ENCODE measurements at places on chromosomes 4 and X.

GRCh38 chr4:88163336-88163735 is 4.9 kb upstream of the ABCG2 start:
- no peak for DNase-seq

DNA sequence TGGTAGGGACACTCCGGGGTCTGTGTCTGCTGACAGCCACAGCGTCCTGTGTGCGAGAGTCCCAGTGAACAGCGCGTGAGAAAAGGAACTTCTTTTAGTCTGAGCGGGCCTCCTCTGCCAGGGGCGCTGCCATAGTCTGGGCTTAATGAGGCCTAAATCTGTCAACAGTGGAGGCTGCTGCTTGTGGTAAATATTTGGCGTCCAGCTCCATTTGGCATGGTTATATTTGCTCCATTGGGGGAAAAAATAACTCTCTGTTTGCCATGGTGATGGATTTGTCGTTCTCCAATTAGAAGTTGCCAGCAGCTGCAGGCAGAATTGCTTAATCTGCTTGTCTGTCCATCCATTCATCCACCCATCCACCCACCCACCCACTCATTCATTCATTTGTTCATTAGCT is 71.4 kb upstream of the PSAPL1 start:
- no peak for DNase-seq

- DNase-seq = no peak
Observed at GRCh38 chr4:89929425-89930159, 34.9 kb downstream of the MMRN1 start.

- DNase-seq = no peak
Observed at GRCh38 chr4:82398263-82398662, 24.5 kb upstream of the HNRNPD start.

DNA sequence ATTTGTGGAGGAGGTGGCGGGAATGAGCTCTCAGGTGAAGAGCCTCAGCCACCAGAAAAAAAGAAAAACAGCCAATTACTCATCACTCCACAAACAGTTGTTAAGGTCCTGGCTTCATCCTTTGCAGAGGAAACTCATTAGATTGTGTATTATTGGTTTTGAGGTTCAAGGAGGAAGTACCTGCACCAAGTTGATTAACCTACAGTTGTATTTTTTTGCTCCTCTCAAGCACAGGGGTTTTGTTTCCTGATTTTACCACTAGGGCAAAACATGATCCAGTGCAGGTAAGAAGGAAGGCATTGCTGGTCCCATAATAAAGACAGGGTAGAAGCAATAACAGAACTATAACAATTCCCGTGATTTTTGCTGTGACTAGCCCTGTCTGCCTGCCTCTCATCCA is 84.0 kb upstream of the QRFPR start:
- DNase-seq = no peak

DNA sequence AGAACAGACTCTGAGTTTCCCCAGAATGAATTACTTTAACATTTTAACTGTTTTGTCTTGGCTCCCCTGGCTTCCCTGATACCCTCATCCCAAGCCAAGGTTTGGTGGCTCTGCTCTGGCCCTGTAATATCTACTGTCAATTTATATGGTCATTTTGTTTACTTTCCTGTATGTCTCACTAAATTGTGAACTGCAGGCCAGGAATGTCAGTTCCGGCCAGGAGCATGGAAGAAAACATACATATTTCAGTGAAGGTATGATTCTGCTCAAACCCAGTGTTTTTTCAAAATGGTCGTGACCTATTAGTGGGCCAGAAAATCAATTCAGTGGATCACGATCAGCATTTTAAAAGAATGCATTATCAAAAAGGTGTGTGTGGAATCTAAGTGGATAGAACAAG is 1.2 kb downstream of the RPGR start:
- no peak for DNase-seq

GRCh38 chrX:134369576-134369975 is 90.4 kb upstream of the HPRT1 start:
- DNase-seq = no peak

- no peak for DNase-seq
Observed at GRCh38 chr4:23324021-23324690, 565.7 kb downstream of the PPARGC1A start.

GRCh38 chr4:103664436-103665075 is 55.2 kb downstream of the TACR3 start:
- no peak for DNase-seq

DNA sequence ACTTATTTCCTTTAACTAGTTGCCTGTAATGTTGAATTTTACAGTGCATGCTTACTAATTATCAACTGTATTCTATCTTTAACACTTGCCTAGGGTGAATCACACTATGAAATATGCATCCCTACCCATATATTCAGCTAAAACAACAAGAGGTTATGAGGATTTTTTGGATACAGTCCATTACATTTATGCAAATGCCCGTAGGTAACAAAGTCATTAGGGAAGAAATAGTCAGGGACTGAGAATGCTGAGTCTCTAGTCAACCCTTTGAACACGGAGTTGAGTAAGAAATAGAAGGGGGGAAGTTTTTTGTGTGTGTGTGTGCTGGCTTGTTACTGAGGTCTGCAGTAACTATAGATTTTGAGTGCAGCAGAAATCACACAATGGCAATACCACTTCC is 26.1 kb upstream of the CBLL2 start:
- DNase-seq = no peak

DNA sequence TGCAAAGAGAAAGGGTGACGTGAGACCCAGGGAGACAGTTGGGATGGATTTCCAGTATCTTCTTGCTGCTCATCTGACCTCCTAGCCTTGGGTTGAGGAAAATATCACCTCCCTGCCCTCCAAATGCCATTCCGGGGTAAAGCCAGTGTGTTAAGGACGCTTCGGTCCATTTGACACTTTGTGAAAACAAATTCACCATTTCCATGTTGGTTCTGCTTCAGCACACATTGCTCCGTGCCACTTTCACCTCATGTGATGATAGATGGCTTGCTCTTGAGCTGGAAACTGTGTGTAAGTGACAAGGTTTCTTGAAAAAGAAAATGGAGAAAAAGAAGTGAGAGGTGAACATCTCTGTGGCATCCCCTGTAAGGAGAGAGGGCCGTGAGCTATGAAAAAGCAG is 256.1 kb upstream of the PGRMC2 start:
- no peak for DNase-seq

GRCh38 chr4:76902233-76902890 is 4.4 kb upstream of the SOWAHB start:
- DNase-seq = no peak

DNA sequence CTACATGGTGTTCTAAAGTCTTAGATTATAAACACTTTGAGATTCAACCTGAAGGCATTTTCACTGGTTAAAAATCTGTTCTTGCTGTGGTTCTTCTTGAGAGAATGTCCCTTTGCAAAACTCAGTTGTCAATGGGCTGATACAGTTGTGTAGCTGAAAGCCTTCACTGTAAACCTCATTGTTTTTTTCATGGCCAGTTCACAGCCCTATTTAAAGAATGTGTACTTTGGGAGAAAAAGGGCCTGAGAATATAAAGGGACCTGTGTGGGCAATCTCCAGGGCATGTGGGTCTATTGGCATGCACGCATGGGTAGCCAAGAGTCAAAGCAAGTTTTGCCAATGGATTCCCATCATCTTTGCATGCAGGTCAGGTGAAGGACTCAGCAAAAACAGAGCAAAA is 7.8 kb upstream of the MAP7D3 start:
- DNase-seq = no peak

DNA sequence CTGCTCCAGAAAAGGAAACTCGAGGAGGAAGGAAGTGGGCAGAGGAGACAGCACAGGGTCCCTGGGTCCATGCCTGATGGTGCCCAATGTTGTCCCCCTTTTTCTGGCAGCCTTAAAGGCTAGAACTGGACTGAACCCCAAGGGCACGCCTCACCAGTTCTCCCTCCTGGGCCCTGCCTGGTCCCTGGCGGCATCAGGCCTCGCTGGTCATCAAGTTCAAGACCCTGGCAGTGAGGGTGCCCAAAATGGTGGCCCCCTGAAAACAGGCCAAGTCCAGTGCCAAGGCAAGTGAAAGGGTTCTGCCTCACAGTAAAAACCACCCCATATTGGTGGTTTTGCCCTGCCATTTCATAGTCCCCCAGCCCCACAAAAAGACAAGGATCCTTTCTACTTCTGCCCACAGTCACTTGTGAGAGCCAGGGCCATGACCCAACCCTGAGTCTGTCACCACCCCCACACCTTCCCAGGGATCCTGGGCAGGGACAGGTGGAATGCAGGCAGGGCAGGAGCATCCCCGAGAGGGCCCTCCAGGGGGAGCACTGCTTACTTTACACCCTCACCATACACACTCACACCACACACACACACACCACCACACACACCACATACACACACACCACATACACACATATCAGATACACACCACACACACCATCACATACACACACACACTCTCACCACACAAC is 107.6 kb downstream of the DCTD start:
- DNase-seq = no peak

GRCh38 chr4:98682719-98683118 is 24.3 kb upstream of the TSPAN5 start:
- DNase-seq = no peak

DNA sequence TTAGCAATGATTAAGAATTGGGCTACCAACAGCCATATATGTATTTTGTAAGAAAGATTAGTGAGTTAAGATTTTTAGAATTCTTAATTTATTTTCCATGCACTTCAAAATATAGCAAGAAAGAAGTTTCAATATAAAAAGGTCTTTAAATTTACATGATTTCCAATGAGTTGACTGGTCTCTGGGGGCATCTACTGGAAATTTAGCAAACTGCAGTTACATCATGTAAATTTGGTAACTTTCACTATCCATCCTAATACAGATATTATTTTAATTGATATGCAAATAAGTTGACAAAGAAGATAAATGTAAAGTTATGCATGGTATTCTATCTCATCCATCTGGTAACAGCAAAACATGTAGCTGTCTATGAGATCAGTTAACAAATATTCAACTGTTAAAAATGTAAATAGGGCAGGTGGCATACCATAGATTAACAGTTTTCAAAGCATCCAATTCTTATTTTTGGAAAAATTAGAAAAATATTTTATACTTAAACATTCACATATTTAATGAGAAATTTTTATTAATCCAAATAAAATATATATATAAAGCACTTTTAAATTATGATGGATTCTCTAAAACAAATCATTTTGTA is 29.1 kb downstream of the TTC29 start:
- no peak for DNase-seq

- DNase-seq = no peak
Observed at GRCh38 chr4:180041576-180041975, 2201.6 kb upstream of the TENM3 start.

DNA sequence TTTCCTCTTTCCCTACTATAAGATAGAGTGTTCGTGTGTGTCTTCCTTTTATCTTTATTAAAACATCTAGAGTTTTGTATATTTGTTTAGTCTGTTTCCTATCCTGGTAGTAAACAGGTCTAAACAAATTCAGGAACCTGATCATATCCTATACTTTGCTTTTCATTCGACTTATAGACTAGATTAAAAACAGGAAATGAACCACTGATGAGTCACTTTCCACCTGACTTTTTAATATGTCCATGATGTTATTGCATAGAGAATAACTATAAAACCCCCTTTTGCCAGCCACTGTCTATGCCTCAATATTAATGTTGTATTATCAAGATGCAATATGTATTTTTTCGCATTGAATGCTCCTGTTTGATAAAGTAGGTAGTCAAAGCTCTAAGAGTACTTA is 1794.0 kb downstream of the STIM2 start:
- no peak for DNase-seq

DNA sequence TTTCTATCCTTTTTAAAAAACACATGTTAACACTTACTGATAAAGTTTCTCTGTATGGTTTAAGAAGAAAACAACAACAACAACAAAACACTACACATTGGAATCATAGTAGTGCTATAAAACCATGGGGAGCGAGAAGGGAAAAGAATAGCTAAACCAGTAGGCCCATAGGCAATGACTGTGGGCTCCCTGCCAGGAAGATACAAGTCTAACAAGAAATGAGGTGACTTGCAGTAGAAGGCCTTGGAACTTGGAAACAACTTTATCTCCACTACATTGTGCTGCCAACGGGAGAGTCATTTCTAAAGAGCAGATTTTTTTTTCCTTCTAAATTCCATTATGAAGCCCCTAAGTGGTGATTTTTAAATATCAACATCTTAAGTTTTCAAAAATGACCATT is 78.0 kb downstream of the GPC4 start:
- DNase-seq = no peak

DNA sequence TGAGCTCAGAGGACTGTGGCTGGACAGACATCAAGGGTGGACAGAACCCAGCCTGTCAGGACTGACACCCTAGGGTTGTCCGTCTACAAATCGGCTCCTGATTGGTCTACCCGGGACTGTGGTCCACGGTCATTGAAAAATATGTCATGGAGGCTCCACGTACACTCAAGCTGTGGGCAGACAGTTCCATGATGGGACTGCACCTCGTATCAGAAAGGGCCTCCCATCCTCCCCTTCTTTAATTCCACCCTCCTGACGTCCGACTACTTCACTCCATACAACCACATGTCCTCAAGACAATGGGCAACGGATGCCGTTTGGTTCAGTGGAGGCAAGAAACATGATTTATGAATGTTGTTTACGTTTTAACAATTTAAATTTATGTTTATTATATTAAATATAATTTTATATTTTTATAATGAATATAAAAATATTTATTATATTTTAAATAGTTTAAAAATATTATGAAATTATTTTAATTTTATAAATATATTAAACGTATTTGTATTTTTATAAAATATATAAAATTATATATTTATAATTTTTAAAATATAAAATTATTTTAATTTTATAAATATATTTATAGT is 58.0 kb upstream of the SHOX start:
- no peak for DNase-seq

DNA sequence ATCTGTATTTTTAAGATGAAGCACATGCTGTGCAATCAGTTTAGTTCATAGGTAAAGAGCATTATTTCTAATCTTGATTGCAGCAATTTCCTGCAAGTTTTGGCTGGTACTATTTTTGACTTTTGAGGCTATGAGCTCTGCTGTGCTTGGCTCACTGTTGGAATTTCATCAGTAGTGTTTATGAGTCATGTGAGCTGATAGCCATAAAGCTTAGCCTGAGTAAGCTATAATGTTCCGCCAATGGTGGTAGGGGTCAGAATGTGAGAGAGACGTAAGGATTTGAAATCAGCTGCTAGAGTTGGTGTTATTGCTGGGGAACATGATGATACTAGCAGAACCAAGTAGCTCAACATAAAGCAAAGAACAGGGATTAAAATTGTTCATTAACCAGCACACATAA is 590.9 kb upstream of the GNPDA2 start:
- DNase-seq = no peak

GRCh38 chrX:15233416-15234015 is 36.4 kb downstream of the ASB9 start:
- DNase-seq = no peak
